H1 (cell line): ENCODE measurements at places on chromosomes 2 and 18.

DNA sequence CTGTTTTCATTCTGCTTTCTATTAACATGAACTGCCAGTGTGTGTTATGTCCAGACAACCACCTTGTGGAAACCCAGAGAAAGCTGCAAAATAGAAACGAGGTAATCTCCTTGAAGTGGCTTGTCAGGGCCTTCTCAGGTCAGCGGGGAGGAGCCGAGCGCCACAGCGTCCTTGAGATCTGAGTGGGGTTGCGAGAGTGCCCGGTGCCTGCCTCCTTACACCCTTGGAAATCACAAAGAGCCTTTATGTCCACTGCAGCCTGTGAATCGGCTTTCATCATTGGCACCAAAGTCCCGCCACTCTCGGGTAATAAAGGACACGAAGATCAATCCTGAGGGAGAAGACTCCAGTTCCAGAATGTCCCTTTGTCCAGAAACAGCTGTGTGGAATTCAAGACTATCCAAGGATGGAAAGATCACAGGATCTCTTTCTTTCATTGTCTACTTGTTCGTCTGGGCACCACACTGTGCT lies 135.2 kb downstream of the HRH4 start:
- no peak for DNase-seq

- DNase-seq: no peak
Observed at GRCh38 chr2:226327830-226328229, 471.8 kb downstream of the IRS1 start.

DNA sequence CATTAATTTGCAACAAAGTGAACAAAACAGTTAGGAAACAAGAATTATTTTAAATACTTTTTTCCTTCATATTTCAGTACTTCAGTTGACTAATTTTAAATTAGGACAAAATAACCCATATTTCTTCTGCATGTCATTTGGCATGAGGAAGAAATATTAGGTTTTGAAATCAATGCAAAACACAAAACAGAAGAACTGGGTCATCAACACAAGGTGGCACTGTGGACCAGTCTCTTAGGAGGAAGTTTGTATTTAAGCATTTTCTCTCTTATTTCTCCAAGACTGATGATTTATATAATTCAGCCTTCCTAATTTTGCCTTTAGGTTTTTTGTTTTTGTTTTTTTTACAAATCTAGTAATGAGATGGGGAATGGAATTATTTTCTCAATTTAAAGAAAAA lies 352.8 kb upstream of the KCNH7 start:
- no peak for DNase-seq

DNA sequence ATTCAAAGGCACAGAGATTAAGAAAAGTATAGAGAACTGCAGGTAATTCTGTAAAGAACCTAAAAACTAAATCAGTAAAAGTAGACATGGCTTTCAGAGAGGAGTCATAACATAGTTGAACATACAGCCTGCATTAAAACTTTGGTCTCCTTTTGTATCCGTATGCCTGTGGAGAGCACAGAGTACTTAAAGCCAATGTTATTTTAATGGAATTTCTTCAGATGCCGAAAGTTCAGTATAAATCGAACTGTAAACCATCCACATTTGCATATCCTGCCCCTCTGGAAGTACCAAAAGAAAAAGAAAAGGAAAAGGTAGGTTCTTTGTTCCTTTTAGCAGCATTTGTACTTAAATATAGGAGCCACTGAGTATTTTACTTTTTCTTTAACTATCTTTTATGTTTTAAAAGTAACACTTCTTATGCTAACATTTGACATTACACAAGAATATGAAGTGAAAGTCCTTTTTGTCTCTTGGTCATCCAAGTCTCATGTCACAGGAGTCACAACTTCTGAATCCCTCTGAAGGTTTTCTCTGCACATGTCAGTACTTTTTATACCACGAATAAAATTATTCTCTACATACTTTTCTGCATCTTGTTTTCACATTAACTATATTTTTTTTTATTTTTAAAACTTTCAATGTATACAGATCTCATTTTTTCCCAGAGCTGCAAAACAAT lies 34.9 kb upstream of the ARMC9 start:
- DNase-seq: no peak

DNA sequence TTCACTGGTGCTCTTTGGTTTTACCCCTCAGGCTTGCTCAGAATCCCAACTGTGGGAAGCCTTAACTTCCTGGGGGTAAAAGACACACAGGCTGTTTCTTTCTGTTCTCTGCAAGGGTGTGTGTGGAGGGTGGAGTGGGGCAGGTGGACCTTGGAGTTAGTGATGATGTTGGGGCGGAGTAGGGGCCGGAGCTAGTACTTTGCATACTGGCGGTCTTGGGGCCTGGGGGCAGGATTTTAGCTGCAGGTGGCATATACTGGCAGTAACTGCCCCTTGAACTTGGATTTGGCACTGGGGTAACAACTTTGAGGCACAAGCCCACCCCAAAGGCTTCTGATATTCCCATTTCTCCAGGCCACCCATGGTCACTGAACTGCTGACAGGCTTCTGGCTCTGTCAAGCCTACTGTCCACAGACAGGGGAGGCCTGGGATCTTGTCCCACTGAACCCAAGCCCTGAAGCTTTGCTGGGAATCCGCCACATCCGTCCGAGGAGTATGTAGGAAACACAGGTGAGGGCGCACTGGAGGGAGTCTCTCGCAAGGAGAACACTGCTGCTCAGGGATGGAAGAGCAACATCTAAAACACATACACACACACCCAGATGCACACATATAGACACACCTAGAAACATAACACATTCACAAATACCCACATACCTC lies 258.9 kb downstream of the DYSF start:
- DNase-seq: no peak
